ENCODE measurements at places on chromosomes 1 and 21.
A peak's percentile ranks its signal among the peaks of the same experiment; 100 is the strongest.

GRCh38 chr21:16177532-16177931, 447.8 kb downstream of the USP25 start:
- no peak for DNase-seq

- no peak for DNase-seq
Observed at GRCh38 chr21:16059981-16060380, 330.2 kb downstream of the USP25 start.

DNA sequence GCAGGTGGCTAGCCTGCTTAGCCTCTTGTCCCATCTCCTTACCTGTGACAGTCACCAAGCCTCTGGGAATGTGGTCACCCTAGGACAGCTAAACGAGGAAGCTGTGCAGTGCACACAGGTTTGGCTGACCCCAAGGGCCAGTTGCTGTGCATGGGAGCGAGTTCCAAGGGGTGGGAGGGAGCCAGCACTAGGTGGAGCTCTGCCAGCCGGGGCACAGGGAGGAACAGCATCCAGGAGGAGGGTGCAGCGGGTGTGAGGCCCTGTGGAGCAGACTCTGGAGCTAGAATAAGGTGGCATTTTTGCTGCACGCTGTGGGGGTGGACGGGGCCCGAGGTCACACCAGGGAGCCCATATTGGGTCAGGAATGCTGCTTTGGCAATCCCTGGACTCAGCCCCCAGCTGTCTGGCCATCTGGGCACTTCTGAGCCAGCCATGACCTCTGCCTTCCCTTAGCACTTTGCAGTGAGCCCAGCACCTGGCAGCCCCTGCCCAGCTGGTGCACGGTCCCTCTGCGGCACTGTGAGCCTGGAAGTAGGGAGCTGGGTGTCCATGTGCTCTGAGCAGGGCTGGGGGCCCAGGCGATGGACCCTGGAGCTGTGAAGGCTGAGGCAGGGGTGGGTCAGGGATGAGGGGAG, 8.7 kb downstream of the PDXK start:
- no peak for DNase-seq

GRCh38 chr1:21184276-21184675, 7.6 kb upstream of the EIF4G3 start:
- DNase-seq = no peak

DNA sequence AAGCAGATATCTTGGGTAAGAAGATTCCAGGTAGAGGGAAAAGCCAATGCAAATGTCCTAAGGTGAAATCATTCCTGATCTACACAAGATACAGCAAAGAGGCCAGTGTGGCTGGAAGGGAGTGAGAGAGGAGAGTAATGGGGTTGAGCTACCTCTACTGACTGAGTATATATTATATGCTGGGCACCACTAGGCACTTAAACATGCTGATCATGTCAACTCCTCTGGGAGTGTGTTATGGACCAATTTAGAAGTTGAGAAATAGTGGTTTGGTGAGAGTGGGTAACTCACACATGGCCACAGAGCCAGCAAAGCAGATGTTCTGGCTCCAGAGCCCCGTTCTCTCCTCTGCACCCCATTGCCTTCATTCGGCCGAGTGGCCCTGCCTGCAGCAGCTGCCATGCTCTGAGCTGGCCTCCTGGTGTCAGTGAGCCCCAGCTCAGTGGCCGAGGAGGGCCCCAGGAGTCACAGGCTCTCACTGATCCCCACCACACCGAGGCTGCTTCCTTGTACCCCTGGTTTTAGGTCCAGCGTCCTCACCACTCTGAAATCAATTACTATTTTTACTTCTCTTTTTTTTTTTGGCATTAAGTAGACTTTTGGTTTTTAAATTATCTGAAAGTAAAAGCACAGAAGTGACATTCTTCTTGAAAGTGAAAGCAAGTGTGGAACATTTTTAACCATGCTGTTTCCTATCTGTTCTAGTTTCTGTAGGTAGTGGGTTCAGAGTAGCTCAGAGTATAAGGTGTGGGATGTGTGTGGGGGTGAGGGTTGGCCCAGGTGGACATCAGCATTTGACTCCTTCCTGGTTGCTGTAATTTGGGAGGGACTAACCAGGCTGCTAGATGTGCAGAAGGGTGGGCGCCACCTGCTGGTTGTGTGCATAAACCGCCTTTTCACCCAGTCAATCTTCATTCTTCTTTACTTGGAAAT, 45.8 kb upstream of the CRNN start:
- DNase-seq = peak; percentile 85

GRCh38 chr1:182599339-182599738, 4.8 kb downstream of the RGS16 start:
- peak; percentile 47 for DNase-seq

DNA sequence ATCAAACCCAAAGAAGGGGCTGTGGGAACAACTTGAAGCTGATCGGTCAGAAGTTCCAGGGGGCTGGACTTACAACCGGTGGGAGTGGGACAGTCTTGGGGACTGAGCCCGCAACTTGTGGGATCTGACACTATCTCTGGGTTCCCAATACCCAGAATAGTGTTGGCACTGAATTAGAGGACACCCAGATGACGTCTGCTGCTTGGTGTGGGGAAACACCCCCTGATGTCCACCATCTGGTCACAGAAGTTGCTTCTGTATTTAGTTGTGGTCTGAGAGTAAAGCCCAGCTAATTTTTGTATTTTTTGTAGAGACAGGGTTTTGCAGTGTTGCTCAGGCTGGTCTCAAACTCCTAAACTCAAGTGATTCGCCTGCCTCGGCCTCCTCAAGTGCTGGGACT, 28.8 kb downstream of the SERBP1 start:
- no peak for DNase-seq
